ENCODE measurements at places on chromosomes 16 and 17.

DNA sequence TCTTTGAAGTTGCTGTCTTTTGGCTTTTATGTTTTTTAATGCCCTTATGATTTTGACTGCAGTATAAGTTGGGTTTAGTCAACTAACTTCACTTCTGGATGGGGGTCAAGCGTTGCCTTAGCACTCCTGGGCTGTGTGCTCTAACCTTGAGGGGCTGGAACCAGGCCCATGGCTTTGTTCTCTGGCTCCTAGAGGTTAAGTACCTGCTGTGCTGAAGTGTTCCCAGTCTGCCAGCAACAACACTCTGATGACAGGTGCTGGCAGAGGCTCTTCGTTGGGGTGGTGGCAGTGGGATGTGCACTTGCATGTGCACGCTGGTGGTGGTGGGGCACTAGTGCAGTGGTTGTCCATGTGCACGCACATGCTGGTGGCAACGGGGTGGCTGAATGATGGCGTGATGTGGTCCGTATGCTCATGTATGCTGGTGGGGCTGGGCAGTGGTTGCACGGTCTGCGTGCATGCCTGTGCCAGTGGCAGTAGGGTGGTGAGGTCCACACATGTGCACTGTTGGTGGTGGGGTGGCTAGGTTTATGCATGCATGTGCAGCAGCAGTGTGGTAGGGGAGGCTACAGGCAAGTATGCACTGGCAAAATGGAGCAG lies 447.8 kb upstream of the GOT2 start:
- no peak for DNase-seq

DNA sequence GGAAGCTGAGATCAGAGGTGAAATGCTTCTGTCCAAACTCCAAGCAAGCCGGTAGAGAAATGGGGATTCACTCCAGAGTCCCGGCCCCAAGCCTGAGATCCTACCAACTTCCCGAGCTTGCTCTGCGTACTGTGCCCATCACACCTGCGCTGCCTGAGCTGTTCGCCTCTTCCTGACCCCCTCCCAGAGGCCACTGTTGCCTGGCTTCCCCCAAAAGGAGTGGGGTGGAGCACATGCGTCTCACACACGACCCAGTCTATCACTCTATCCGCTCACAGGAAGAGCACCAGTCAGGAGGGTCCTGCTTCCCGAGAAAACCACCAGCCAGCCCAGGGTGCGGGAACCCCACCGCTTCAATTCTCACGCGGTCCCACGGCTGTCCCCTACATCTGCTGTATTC lies 13.5 kb upstream of the C16orf95 start:
- no peak for DNase-seq

DNA sequence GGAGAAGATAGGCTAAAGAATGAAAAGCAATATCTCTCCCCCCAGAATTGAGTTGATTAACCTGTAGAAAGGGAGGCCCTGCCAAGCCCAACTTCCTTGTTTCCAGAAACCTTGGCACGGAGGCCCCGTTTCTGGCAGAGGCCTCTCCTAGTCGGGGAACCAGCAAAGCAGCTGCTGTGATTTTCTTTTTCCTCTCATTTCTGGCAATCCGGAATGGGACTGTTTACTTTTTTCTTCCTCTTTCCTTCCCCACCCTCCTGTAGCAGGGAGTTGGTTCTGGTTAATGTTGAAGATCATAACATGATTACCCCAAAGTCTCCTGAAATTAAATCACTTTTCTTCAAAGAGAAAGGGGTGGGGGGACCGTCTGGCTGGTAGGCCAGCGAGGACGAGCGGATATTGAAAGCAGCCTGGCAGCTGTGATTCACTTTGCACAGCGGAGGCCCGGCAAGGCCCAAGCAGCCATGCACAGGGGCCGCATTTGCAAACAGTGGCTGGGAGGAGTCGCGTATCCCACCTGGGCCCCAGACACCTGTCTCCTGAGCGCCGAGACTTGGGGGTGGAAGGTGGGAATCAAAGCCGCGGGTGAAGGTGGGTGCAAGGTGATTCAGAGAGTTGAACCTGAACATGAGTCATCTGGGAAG lies 51.5 kb downstream of the NTN1 start:
- DNase-seq, result no peak

- no peak for DNase-seq
Measured at GRCh38 chr16:87569601-87570571, 32.4 kb upstream of the JPH3 start.

DNA sequence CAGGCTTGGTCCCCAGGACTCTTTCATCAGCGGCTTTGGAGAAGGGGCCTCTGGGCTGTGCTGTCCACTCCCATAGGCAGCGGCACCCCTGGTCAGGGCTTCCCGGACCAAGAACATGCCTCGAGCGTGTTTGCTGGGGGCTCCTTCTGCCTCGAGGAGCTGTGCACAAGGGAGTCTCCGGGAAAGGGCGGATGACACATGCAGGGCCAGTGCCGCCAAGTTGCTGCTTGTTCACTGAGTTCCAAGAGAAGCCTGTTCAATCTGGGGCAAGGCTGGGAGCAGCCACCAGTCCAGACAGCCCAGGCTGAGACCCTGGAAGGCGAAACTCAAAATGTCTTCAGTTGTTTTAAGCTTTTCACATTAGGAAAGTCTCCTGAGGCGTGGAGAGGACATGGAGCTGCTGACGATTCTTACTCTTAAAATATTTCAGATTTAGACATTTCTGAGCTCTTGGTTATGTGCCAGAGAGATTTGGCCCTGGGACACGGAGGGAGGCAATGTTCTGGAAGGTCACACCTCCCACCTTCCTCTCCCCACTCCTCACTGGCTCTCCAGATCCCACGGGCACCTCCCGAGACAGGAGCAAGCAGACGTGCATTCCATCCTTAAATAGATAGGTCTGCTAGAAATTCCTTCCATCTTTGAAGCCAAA lies 84.5 kb upstream of the ZNF469 start:
- DNase-seq, result peak; percentile 63

GRCh38 chr16:50102051-50102746 lies 36.4 kb downstream of the HEATR3 start:
- peak; percentile 36 for DNase-seq

GRCh38 chr16:86484240-86484639 lies 26.1 kb upstream of the FOXF1 start:
- DNase-seq, result no peak

DNA sequence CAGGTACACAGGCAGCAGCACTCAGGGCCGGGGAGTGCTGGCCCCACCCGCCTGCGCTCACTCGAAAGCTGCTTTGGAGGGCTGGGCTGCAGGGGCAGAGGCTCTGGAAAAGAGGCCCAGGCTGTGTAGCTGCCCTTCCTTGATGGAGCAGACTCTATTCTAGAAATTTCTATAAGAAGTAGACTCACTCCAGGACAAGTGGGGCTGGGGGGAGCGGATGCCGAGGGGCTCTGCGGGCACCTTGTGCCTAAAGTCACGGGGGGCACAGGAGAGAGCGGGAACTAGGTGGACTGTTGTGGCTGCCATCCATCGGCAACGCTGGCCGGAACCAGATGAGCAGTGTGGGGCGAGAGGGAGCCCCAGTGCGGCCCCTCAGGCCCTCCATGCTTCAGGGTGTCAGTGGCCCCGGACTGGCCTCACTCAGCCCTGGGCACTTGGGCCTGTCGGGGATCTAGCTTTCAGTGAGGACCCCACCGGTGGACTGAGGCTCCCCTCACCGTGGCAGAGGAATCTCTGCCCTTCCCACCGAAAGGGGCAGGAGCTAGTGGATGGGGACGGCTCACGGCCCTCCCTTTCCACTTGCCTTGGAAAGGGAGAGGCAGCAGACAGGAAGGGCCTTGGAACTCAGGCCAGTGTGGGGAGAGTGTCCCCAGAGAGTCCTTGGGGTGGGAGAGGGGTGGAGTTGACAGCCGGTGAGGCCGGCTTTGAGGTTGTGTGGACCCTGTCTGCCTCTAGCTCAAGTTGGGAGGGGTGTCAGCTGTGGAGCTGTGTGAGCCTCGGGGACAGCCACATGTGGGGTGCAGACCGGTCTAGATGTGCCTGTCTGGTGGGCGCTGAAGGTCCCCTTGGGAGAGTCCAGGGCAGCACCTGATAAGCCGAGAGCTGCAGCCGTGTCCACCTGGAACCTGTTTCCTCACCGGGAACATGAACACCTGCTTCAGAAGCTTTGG lies 16.6 kb downstream of the ENDOV start:
- DNase-seq, result no peak

DNA sequence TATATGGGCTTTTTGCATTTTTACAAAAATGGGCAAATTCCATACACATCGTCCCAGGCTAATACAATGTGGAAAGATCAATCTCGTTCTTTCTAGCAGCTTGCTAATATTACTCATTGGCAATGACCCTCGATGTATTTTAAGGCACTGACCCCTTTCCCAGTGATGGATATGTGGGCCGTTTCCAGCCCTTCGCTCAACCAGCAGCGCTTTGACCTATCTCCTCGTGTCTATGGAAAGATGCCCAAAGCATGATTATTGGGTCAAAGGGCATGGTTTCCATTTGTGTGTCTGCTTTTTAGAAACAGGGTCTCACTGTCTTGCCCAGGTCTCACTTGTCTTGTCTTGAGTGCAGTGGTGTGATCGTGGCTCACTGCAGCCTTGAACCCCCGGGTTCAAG lies 273.8 kb downstream of the MRTFB start:
- DNase-seq, result no peak

GRCh38 chr16:50273888-50274325 lies 7.6 kb downstream of the ADCY7 start:
- DNase-seq, result no peak

GRCh38 chr17:79446399-79447009 lies 164.3 kb downstream of the RBFOX3 start:
- DNase-seq, result no peak

DNA sequence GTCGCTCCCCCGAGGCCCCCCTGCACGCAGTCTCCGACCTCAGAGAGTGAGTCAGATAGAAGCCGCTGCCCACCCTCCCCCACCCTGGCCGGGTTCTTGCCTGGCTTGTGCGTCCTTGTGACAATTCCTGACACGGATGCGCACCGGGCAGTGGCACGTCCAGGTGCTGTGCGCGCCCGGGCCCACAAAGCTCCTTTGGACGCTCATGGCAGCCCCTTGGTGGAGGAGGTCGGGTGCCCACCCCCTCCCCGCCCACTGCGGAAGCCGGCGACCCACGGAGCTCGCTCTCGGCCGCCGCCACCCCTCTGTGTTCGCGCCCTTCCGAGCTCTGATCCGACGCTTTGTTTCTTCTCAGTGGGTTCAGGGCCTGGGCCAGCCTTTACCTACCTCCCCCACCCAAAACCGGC lies 662 bp upstream of the TUBB3 start:
- DNase-seq, result peak; percentile 75

GRCh38 chr16:74372369-74372768 lies 3.7 kb upstream of the NPIPB15 start:
- DNase-seq, result no peak

- DNase-seq, result no peak
Measured at GRCh38 chr17:17535957-17536356, 39.8 kb upstream of the RASD1 start.

- no peak for DNase-seq
Measured at GRCh38 chr17:7850701-7851437, 4.0 kb upstream of the TMEM88 start.

DNA sequence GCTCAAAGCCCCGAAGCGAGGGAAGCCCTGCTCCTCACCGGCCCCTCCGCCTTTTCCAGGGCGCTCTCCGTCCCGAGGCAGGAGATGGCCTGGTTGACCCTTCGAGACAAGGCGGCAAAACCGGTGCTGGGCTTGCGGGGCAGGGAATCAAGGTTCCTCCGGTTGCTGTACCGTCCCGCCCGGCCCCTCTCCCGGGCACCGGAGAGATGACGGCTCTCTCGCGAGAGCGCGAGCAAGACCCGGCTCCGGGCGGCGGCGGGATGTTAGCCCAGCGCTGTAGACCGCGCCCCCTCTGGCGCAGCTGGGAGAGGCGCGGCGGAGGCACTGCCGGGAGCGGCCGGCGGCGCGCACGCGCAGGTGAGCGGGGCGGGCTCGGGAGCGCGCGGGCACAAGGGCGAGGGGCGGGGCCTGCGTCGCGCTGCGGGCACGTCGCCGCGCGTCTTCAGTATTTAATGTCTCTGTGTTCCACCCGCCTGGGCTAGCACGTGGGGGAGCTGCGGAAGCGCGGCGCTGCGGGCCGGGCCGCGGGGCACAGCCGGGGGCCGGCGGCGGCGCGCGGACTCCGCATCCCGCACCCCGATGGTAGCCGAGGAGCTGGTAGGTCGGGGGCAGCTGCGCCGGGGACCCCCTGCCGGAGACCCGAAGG lies at the start of gene AKAP1:
Gene AKAP1 (plus strand): TSS at position 445 of the 646 bp plus-strand sequence. CDS start 20,219 bp downstream, outside the sequence.
- peak; percentile 99 for DNase-seq

- no peak for DNase-seq
Measured at GRCh38 chr17:82831818-82832200, 8.0 kb downstream of the ZNF750 start.

GRCh38 chr17:57779706-57780105 lies 34.6 kb upstream of the CCDC182 start:
- no peak for DNase-seq

DNA sequence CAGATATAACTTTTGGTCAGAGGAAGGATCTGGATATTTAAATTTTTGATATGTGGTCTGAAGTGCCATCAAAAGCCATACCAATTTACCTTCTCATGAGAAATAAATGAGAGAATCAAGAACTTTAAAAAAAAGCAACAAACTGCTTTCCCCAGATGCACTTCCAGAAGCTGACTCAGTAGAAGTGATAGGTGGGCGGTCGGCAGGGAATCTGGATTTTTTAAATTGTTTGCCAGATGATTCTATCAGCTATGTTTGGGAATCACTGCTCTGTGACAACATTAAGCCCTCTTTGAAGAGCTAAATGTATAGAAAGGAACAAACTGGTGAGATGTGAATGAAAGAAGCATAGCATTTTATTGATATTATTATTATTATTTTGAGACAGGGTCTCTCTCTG lies 19.2 kb downstream of the CDH3 start:
- no peak for DNase-seq

GRCh38 chr16:66620429-66620795 lies 15.9 kb downstream of the CMTM3 start:
- DNase-seq, result no peak

- DNase-seq, result no peak
Measured at GRCh38 chr16:9868606-9869149, 313.6 kb downstream of the GRIN2A start.

DNA sequence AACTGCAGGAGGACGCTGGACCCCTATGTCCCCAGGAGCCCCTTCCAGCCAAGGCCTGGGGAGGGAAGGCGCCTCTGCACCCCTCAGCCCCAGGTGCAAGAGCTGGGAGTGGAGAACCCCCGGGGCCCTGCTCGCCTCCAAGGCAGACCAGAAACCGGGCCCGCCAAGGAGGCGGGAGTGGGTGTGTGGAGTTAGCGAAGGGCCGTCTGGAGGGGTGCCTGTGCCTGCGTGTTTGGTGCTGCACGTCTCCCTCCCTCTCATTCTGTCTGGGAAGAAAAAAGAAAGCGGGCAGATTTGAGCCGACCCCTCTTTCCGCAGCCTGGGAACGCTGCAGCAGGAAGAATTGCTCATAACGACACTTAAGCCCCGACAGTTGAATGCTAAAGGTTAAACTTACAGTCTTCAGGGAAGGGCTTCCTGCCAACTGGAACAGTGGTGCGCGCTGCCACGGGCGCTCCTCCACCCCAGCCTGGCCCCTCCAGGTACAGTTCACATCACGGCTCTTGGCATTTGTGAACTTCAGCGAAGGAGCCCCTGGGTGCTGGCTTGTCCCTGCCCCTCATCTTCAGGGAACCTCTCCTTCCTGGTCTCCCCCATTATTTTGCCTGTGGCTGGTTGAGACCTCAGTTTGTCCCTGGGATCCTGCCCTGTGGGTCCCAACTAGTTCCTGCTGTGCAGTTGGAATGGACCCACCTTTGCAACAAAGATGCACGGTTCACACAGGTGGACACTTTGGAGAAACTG lies 19.2 kb upstream of the ZFHX3 start:
- DNase-seq, result no peak

All from RWPE1 (cell line).